ENCODE measurements at places on chromosomes 7 and 10.

GRCh38 chr10:76721891-76722505 lies 915.6 kb downstream of the KCNMA1 start:
- no peak for DNase-seq

DNA sequence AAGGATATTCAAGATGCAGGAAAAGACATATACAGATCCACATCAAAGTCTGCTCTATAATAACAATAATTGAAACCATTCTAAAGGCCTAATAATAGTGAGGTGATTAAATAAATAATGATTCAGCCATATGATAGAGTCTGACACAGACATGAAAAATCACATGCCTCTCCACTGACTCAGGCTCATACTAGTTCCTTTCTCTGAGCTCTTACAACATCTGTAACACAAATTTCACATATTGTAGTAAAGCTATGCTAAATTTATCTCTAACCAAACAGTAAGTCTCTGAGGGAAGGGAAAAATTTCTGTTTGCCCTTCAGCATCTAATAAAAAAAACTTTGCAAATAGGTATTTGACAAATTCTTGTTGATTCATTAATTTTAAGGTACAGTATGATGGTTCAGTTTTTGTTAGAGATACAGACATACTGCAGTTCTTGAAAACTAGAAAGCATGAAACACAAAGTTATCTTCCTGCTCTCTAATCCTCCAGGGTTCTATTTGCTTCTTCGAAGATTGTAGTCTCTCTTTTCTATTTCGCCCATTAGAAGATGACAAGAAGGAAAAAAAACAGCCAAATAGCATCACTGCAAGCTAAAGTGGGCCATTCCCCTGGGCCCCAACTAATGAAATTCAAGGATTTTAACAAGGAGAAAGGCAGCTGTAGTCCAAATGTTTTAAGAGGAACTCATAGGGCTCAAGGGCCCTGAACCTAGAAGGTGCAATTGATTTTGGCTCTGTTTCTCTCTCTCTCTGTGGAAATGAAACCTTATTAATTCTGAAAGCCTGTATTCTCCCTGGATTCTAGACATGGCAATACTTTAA lies 53.9 kb downstream of the CUBN start:
- DNase-seq, result peak; percentile 75

- DNase-seq, result no peak
These were observed 106.3 kb downstream of the ATXN7L1 start for GRCh38 chr7:105769901-105770628.

GRCh38 chr7:148391591-148391990 lies 199.0 kb upstream of the C7orf33 start:
- no peak for DNase-seq

- DNase-seq, result no peak
These were observed 363.2 kb downstream of the PRPF18 start for GRCh38 chr10:13949844-13950542.

- DNase-seq, result no peak
These were observed 125.3 kb upstream of the SGCE start for GRCh38 chr7:94781236-94781635.

GRCh38 chr10:71846816-71847215 lies 4.2 kb downstream of the PSAP start:
- DNase-seq, result no peak

DNA sequence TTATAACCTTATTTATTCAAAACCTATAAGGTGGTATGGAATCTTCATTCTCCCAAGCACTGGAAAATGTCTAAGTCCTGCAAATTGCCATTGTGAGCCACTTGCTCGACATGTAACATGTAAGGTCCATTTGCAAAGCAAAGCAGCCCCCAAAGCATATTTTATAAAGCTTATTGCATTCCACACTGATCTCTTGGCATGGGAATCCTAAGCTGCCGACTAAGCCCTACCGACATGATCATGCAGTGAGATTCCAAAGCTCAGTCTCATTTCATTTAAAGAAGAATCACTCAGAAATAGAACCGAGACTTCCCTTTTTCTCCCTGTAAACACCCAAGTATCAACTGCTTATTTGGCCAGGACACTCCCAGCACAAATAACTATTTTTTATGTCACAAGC lies 333.4 kb upstream of the MYO3A start:
- no peak for DNase-seq

Data from ascending aorta (tissue), 2 donors.